Neuronal stem cell (in vitro differentiated cells): ENCODE measurements at places on chromosomes 7 and 10.

DNA sequence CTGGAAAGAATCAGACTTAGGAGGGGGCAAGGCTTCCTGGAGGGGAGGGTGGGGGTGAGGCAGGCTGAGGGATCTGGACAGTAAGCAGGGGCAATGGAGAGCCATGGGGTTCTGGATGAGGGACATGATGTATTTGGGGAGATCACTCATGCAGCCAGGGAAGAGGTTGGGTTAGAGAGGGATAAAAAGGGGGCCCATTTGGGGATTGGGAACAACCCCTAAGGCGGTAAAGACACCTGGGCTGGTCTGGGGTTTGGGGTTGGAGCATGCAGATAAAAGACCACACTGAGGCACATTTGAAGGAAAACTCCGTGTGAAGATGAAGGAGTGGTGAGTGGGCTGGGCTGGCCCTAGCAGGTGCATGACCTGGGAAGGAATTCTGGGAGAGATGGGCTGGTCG is 30.8 kb downstream of the HIF1AN start:
- peaks cover 10% of the 10 kb centered on the region for H3K27me3 ChIP-seq
- no peak for DNase-seq
- H3K36me3 ChIP-seq, result no peaks in the 10 kb centered on the region

DNA sequence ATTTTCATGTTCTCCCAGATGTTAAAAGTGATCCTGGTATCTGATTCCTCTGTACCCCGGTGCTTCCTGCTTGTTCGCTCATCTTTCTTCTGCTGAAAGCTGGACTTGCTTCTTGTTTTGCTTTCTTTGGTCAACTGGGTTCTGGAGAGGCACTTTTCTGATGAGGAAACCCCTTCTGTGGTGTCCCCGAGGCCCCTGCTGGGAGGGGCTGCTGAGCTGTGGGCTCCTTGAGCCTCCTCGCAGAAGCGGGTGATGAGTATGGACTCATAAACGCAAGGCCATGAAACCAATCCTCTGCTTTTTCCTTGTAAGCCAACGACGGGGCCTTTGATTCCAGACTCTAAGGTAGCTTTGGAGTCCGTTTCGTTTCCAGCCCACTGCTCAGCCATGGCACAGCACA is 7.8 kb downstream of the WIPI2 start:
- H3K27me3 ChIP-seq, result no peaks in the 10 kb centered on the region
- no peak for DNase-seq
- H3K4me1 ChIP-seq, result no peaks in the 10 kb centered on the region
- no peak overlapping the region for H3K27ac ChIP-seq
- peaks cover 77% of the 10 kb centered on the region for H3K36me3 ChIP-seq
- peak overlapping the region; percentile 0 for H3K4me3 ChIP-seq

- H3K27ac ChIP-seq, result no peak overlapping the region
- H3K4me3 ChIP-seq, result no peak overlapping the region
- DNase-seq, result no peak
These were observed 6.4 kb upstream of the ZNF862 start for GRCh38 chr7:149831741-149832219.

- H3K27ac ChIP-seq, result no peak overlapping the region
- H3K4me3 ChIP-seq, result no peak overlapping the region
- DNase-seq, result no peak
- H3K27me3 ChIP-seq, result no peaks in the 10 kb centered on the region
These were observed 80.2 kb downstream of the ADCY1 start for GRCh38 chr7:45654341-45654740.

DNA sequence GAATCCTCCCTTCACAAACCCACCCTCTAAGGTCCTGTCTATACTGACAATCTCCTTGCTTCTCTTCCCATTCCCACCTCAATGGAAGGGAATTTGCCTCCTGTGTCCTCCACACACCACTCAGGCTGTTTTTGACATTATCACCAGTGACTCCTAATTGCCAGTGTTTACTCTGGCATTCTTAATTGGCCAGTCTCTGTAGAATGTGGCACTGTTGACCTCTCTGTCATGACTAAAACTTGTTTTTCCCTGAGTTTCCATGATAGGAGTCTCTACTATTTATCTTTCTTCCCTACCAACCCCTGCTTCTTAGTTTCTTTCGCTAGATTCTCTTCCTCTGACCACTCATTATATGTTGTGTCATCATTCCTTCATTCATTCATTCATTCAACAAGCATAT is 12.1 kb downstream of the SLC16A12 start:
- no peak overlapping the region for H3K27ac ChIP-seq
- no peaks in the 10 kb centered on the region for H3K27me3 ChIP-seq
- DNase-seq, result no peak
- H3K36me3 ChIP-seq, result no peaks in the 10 kb centered on the region

- no peak overlapping the region for H3K27ac ChIP-seq
- H3K36me3 ChIP-seq, result no peaks in the 10 kb centered on the region
- DNase-seq, result no peak
- no peaks in the 10 kb centered on the region for H3K4me1 ChIP-seq
- H3K27me3 ChIP-seq, result no peaks in the 10 kb centered on the region
These were observed 241.5 kb downstream of the CACNB2 start for GRCh38 chr10:18381679-18382078.

DNA sequence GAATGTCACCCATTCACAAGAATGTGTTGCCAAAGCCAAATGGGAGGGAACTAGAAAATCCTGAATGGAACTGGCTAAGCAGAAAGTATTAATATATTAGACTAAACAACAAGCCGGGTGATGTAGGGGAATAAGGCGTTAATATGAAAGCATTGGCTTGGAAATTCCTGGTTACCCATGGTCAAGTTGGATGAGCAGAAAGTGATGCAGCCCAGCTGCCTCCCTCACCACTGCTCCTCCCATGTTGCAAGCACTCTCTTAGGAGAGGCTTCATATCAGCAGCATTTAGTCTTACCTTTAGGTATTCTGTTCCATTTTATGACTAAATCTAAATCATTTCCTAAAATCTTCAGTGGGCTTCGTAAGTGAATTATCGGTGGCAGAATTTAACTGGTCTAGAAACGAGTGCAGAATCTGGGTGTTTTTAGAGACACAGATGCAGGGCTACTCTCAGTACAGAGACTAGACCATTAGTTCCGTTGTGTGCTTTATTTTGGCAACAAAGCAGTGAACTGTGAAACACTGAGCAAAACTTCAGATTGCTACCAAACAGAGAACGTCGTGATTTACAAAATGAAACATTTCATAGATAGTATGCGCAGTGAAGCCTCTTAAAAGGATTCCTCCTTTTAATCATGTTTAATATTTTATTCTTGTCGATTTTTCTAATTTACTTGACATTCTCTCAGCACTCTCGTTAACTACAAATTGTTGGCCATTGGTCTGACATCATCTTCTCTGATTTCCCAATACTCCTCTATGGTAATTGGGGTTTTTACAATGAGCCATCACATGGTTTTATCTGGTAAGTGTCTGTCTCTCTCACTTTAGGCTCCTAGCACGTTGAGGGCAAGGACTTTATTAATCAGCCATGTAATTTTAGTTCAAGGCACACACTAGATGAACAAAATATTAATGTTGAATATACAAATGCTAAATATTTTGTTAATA is 22.0 kb upstream of the HGF start:
- H3K27ac ChIP-seq, result no peak overlapping the region
- H3K36me3 ChIP-seq, result no peaks in the 10 kb centered on the region
- no peak for DNase-seq

DNA sequence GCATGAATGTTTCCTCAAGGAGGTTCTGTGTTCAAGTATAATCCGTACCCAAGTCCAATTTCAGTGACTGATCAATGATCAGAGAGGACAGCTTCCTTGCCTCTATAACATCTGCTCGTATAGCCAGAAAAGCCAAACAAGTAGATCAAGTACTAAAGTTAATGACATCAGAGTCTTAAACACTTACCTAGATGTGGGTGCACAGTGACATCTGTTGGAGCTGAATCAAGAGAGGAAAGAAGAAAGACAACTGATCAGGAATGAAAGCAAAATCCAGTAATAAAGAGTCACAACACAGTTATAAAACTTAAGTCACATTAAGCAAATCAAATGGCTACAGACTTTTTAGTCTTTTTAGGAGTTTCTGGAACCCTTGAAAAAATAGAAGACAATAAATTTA is 236.5 kb downstream of the RELN start:
- no peak overlapping the region for H3K27ac ChIP-seq
- no peak for DNase-seq
- H3K36me3 ChIP-seq, result no peaks in the 10 kb centered on the region
- no peaks in the 10 kb centered on the region for H3K4me1 ChIP-seq
- H3K4me3 ChIP-seq, result no peak overlapping the region
- no peaks in the 10 kb centered on the region for H3K27me3 ChIP-seq

DNA sequence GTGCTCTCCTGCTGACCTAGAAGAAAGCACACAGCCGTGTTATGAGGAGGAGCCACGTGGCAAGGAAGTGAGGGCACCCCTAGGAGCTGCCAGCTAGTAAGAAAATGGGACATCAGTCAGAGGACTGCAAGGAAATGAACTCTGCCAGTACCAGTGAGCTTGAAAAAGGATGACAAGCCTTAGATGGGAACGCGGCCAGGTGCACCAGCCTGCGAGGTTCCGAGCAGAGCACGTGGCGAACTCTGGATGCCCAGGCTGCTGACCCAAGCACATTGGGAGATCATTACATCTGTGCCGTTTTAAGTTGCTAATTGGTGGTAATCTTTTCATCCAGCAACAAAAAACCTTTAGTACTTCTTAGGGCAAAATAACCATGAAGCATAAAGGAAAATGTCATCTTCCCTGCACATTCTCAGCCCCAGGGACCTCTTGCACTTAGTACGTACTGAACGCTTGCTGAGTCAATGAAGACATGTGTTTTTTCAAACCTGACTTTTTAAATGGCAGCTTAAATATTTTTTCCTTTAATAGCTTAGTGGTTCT is 69.4 kb downstream of the AMZ1 start:
- no peak overlapping the region for H3K4me3 ChIP-seq
- H3K27ac ChIP-seq, result no peak overlapping the region
- H3K4me1 ChIP-seq, result peaks cover 11% of the 10 kb centered on the region
- no peak for DNase-seq

- no peak overlapping the region for H3K27ac ChIP-seq
- H3K36me3 ChIP-seq, result peaks cover 37% of the 10 kb centered on the region
- no peaks in the 10 kb centered on the region for H3K27me3 ChIP-seq
- H3K4me3 ChIP-seq, result peak overlapping the region; percentile 91
These were observed 879 bp downstream of the NUDT5 start for GRCh38 chr10:12194752-12195271.

DNA sequence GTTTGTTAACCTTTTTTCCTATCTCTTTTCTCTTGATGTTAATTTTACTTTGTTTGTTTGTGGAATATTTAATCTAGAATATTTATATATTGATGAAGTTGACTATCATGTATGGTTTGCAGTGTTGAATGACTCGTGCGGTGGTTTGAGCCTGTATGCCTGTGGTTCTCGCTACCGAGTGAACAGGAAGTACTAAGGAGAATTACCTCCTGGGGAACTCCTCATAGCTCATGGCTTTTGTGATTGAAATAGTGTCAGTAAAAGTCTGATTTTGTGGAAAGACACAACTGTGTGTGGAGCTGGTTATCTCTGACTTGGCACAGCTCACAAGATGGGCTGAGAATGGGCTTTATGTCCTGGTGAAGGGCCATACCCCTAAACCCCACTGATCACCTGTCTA is 498.6 kb downstream of the GLRX3 start:
- H3K4me1 ChIP-seq, result no peaks in the 10 kb centered on the region
- no peaks in the 10 kb centered on the region for H3K36me3 ChIP-seq
- no peak overlapping the region for H3K27ac ChIP-seq
- H3K27me3 ChIP-seq, result no peaks in the 10 kb centered on the region
- no peak for DNase-seq
- no peak overlapping the region for H3K4me3 ChIP-seq

GRCh38 chr7:36653008-36653662 is 71.2 kb downstream of the AOAH start:
- no peaks in the 10 kb centered on the region for H3K27me3 ChIP-seq
- no peak overlapping the region for H3K4me3 ChIP-seq
- peaks cover 14% of the 10 kb centered on the region for H3K4me1 ChIP-seq
- no peaks in the 10 kb centered on the region for H3K36me3 ChIP-seq
- DNase-seq, result no peak

GRCh38 chr10:5283305-5284158 is 81.2 kb upstream of the UCN3 start:
- no peaks in the 10 kb centered on the region for H3K36me3 ChIP-seq
- peak; percentile 30 for DNase-seq
- H3K4me1 ChIP-seq, result no peaks in the 10 kb centered on the region
- H3K27ac ChIP-seq, result no peak overlapping the region
- H3K27me3 ChIP-seq, result no peaks in the 10 kb centered on the region
- no peak overlapping the region for H3K4me3 ChIP-seq

- no peaks in the 10 kb centered on the region for H3K27me3 ChIP-seq
- no peak overlapping the region for H3K4me3 ChIP-seq
- DNase-seq, result no peak
- H3K36me3 ChIP-seq, result no peaks in the 10 kb centered on the region
- H3K4me1 ChIP-seq, result no peaks in the 10 kb centered on the region
These were observed 404.6 kb upstream of the NRP1 start for GRCh38 chr10:33739031-33739430.

GRCh38 chr7:77403957-77404356 is 12.2 kb downstream of the GSAP start:
- H3K4me1 ChIP-seq, result no peaks in the 10 kb centered on the region
- no peak for DNase-seq
- H3K36me3 ChIP-seq, result no peaks in the 10 kb centered on the region
- H3K27me3 ChIP-seq, result peaks cover 4% of the 10 kb centered on the region
